PC-3 (cell line): ENCODE measurements at places on chromosomes 5 and 9. TPM values are rescaled to one million over a fixed set of nuclear protein-coding genes. Genes with fewer than 3 reads are reported as not detected.

TMC1 gene
- 0.15 TPM in 1 of 2 replicates, not detected in the other for total RNA-seq

TNC gene
- total RNA-seq = 60.1 and 71.0 TPM in 2 replicates

GRCh38 chr9:76618762-76619161 is 145.5 kb upstream of the PCA3 start:
- no peak for DNase-seq

- DNase-seq = no peak
Measured at GRCh38 chr9:101445353-101446029, 9.9 kb upstream of the ALDOB start.

GRCh38 chr5:80654054-80654390 is 430 bp upstream of the MSH3 start:
- peak; percentile 4 for DNase-seq

DNA sequence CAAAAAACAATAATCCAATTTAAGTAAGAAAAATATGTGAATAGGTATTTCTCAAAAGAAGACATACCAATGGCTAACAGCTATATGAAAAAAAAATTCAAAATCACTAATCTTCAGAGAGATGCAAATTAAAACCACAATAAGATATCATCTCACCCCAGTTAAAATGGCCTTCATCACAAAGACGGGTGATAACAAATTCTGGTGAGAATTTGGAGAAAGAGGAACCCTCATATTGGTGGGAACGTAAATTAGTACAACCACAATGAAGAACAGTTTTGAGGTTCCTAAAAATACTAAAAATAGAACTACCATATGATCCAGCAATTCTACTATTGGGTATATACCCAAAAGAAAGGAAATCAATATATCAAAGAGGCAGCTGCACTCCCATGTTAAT is 94.3 kb downstream of the TMEM167A start:
- DNase-seq = no peak
